ENCODE measurements at places on chromosomes 12 and 14. TPM values are rescaled to one million over a fixed set of nuclear protein-coding genes. Genes with fewer than 3 reads are reported as not detected.

Gene C1R
- 1.4 TPM for total RNA-seq

Gene CPM
- total RNA-seq: 13.2 TPM

Gene TMEM233
- total RNA-seq: not detected

Gene HRK
- 0.10 TPM for total RNA-seq

Gene CMKLR1
- total RNA-seq: 0.52 TPM

Gene SLC38A4
- total RNA-seq: not detected

Gene CACNA1C
- 0.10 TPM for total RNA-seq

Gene NKX2-1
- not detected for total RNA-seq

Gene SHMT2
- total RNA-seq: 50.6 TPM

Gene AQP5
- total RNA-seq: not detected

Gene POTEG
- not detected for total RNA-seq

Gene PLA2G1B
- 0.31 TPM for total RNA-seq

Gene KRT2
- 0.94 TPM for total RNA-seq

Gene OR6C2
- not detected for total RNA-seq

Gene PAX9
- total RNA-seq: not detected

Gene PTCSC3
- total RNA-seq: not detected

Gene SIRT4
- total RNA-seq: 0.10 TPM

Gene COCH
- 0.52 TPM for total RNA-seq

Gene ARMH4
- 0.21 TPM for total RNA-seq

Measured in mononuclear cell (primary cell).